ENCODE measurements at places on chromosomes 1 and 21.

GRCh38 chr21:41655259-41655658 is 111.6 kb downstream of the RIPK4 start:
- DNase-seq, result no peak

- no peak for DNase-seq
Measured at GRCh38 chr1:204147406-204148383, 4.1 kb downstream of the ETNK2 start.

DNA sequence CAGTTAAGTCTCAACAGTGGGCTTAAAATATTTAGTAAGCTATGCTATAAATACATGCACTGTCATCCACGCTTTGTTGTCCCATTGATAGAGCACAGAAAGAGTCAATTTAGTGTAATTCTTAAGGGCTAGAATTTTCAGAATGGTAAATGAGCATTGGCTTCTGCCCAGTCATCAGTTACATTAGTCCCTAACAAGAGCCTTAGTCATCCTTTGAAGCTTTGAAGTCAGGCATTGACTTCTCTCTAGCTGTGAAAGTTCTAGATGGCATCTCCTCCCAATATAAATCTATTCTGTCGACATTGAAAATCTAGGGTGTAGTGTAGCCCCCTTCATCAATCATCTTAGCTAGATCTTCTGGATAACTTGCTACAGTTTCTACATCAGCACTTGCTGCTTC is 12.0 kb upstream of the LPGAT1 start:
- no peak for DNase-seq

DNA sequence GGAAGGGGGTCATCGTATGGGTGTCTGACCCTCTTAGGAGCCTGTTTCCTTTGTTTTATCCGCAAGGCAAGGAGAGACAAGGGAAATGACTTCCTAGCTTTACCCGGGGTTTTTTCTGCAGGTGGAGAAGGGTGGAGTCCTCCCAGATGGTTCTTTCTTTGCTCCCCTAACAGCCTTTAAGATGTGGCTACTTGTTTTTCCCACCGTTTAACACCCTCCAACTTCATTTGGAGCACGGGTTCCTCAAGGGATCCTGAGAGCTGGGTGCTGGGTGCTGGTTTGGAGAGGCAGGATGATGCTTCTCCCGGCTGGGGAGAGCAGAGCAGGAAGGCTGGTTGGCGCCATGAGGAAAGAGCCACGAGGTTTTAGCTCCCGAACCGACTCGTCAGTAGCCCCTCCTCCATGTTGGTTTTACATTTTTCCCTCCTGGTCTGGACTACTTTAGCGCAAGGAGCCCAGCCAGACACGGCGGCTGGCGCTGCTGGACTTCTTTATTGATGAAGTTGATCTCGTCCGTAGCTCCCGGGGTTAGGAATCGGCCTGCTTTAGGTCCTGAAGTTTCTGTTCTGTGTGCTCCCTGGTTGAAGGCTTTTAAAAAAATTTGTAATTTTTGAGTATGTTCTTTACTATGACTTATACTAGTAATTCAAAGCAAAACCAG is 1.4 kb downstream of the UCK2 start:
- DNase-seq, result no peak

DNA sequence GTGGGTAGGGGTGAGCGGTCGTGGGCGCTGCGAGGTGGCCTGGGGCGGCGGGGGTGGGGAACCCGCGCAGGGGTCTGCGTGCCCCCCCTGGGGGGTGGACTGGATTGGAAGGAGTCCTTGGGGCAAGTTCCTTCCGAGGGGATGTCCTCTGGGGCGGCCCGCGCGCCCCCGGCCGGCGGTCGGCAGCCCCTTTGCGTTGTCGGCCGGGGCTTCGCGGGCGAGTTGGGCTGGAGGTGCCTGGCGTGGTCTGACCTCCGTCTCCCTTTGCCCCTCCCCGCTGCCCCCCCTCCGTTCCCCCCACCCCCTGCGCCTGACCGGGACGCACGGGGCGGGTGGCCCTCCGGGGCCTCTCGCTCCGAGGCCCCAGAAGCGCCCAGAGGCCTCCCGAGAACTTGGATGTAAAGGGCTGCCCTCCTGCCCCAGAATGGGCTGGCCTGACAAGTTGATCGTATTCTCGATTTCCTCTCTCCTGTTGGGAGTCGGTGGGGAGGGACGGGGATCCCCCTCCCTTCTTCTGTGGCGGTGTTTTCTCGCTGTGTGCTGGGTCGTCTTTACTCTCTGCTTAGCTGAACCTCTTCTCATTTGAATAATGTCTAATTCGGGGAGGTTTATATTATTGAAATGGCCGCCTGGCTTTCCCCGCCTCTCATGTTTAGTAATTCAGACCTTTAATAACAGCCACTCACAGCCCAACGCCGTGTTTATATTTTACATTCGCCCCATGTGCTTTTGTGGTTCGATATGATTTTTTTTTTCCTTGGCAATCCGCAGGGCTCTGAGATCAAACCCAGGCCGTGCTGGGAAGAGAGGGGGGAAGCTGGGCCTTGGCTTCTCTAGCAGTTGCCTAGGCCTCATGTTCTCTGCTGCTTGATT is 1.3 kb downstream of the POU2F1 start:
- DNase-seq, result peak; percentile 55

DNA sequence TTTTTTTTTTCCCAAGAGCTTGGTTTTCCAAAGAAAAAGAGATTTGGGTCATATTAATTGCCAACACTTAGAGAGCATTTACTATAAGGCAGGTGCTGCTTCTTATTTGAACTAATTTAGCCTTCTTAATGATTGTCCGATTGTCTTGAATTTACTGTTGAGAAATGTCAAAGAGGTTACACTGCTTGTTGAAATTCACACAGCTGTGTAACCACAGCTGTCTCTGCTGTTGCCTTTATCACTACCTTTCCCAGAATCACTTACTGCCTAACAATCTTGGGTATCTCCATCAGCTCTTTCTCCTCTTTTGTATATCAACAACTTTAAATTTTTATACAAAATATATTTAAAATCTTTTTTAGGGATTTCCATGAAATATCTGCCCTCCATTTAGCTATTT is 115.6 kb downstream of the UCHL5 start:
- DNase-seq, result no peak

GRCh38 chr1:10973956-10974881 is 38.2 kb upstream of the TARDBP start:
- no peak for DNase-seq

DNA sequence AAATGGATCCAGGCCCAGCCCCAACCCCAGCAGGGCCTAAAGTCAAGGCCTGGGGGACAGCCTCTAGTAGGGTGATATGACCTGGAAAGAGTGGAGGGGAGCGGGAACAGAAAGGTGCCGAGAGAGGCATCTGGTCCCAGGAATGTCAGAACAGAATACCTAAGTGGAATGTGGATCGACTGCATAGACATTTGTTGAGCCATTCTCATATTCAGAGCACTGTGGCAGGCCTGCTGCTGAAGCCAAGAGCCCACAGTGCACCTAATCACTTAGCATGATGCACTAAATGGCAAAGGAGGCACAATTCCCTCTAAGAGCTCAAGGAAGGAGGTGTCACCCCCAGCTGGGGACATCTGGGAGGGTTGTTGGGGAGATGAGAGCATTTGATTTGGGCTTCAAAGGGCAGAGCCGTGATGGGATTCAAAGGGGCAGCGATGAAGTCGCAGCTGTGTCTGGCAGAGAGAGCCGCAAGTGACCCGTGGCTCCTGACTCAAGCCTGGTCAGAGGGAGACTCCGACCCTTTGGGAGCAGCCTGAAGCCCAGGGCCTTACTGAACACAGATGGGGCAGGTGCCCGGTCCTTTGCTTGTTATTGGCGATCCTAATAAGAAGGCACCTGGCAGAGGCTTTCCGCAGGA is 8.6 kb upstream of the PKP1 start:
- DNase-seq, result no peak

GRCh38 chr1:153608742-153609584 is 4.0 kb downstream of the S100A16 start:
- no peak for DNase-seq

DNA sequence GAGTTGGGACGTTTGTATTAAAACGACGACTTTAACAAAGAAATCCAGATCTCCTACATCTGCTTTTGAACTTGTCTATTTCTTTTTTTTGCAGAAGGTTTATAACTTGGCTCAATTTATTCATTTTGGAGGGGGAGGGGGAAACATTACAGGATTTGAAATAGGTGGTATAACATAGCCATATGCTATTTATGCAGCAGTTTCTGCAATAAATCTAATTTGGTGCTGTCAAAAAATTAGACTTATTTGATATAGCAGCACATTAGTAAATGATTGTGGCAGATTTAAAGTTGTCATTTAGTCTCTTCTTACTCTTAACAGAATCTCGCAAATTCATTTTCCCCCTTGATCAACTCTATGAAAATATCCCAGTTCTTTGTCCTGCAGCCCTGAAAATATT is 138.2 kb downstream of the SDCCAG8 start:
- DNase-seq, result no peak

DNA sequence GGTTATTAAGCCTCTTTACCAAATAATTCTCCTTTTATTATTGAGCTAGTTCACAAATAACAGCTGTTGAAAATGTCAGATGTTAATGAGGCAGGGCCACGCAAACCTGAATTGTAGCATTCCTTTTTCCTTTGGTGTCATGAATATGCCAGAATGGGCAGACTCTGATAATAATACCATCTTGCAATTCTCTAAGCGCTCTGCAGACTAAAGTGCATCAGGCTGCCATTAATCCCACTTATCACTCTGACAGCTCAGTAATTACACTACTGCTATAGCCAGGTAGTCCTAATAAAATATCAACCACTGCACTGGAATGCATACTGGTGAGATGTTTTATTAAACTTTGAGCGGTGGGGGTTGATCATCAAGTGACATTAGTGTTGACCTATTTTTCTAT is 177.7 kb downstream of the DPYD start:
- no peak for DNase-seq

Data from stimulated activated CD4-positive, alpha-beta T cell treated with anti-CD3 and anti-CD28 coated beads, Interleukin-1b, Interleukin-23, amount 100 ng/mL, for 24 hours (primary cell).